ENCODE measurements at places on chromosomes 16 and 17.

GRCh38 chr16:4675864-4676786 lies 17.2 kb upstream of the NUDT16L1 start:
- no peak for DNase-seq

- DNase-seq, result no peak
Observed at GRCh38 chr17:36468903-36469635, 17.4 kb upstream of the ZNHIT3 start.

DNA sequence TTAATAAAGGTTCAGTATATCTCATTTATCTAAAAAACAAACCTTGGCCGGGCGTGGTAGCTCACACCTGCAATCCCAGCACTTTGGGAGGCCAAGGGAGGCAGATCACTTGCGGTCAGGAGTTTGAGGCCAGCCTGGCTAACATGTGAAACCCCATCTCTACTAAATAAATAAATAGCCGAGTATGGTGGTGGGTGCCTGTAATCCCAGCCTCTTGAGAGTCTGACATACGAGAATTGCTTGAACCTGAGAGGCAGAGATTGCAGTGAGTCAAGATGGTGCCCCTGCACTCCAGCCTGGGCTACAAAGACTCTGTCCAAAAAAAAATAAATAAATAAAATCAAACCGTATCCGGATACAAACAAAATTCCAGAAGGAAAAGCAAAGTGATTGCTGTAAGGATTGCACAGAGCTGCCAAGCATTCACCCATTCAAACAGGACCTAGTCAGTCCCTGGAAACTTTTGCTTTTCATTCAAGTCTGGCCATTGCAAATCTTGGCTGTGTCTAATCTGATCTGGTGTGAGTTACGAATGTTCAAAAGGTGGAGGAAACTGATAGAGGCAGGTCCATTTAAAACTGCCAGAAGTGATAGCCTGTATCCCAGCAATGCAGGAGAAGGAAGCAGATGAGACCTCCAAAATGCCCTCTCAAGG lies 102.5 kb upstream of the CLEC3A start:
- no peak for DNase-seq

DNA sequence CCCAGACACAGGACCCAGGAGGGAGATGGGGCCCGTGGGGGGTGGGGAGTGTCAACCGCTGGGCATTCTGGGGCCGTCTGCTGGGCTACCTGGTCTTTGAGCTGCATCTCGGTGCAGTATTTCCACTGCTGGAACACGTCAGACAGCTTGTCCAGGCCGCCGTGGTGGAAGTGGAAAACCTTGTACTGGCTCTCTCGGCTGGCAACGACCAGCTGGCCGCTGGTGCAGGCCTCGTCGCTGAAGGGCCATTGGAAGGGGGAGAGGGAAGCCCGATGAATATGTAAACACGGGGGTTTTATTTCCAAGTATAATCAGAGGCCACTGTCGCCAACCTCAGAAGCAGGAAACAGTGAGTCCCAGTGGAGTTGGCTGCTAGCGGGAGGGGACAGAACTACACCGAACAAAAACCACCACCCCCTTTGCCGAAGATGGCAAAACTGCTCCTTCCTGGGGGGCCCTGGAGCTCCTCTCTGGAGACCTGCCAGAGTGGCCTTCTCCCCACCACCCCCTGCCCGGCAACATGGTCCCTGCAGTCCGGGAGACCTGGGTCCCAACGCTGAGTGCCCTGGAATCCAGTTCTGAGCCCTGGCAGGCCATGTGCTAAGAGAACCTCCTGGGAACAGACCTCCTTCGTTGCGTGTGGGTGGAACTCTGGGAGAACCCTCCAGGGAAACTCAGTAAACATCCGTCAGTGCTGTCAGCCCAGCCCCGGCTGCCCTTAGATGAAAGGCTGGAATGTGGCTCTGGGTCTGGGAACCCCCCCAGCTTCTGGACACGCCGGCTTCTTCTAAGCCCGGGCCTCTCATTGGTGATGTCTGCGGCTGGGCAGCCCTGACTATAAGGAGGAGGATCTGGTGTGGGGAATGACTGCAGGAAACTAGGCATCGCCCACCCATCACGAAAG lies 84.1 kb downstream of the TBC1D16 start:
- peak; percentile 54 for DNase-seq

- DNase-seq, result no peak
Observed at GRCh38 chr16:76162046-76162445, 115.2 kb upstream of the CNTNAP4 start.

DNA sequence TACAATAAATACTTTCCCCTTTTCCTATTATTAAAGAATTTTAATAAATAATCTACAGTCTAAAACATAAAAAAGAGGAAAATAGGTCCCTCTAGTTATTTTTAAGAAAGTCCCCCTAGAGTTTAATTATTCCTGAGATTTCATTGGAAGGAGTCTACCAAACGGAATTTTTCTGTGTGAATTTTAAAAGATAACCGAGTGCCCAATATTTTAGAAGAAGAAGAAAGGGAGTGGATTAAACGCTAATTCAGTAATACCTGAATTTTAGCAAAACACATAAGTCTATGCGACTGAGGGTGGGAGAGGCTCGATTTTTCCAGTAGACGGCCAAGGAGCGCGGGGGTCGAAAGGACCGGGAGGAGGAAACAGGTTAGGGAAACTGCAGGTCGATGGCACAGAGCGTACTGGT lies 2.2 kb downstream of the HOXB2 start:
- no peak for DNase-seq

- DNase-seq, result no peak
Observed at GRCh38 chr17:75525806-75526554, 483 bp downstream of the LLGL2 start.

DNA sequence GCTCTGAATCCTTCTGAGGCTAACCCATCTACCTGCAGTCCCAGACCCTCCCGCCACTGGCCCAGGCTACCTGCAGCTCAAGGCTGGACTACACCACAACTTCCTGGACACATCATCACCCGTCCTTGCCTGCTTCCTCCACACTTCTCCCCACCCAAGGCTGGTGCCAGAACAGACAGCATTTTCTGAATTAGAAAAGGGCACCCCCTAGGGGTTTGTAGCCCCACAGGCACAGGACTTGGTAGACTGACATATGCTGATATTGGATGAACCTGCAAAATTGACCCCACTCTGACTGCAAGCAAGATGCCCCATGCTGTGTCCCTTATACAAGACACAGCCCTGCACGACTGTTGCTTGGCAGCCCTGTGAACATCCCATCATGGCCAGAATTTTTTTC lies 271.5 kb upstream of the C16orf82 start:
- DNase-seq, result no peak
